ENCODE measurements at places on chromosomes 4 and X. TPM values are rescaled to one million over a fixed set of nuclear protein-coding genes. Genes with fewer than 3 reads are reported as not detected.

MAGEE1 gene
- 0.56 TPM for total RNA-seq

- peak; percentile 17 for DNase-seq
Observed at GRCh38 chr4:150518559-150518958, 63.4 kb upstream of the MAB21L2 start.

GRCh38 chr4:43282534-43282933 is 390.0 kb downstream of the GRXCR1 start:
- DNase-seq: no peak

- no peak for DNase-seq
Observed at GRCh38 chrX:145464650-145465049, 217.3 kb downstream of the SPANXN1 start.

TMPRSS11F gene
- not detected for total RNA-seq

GRCh38 chr4:94152466-94152865 is 55.2 kb upstream of the SMARCAD1 start:
- no peak for DNase-seq

SSX1 gene
- total RNA-seq: not detected

DNA sequence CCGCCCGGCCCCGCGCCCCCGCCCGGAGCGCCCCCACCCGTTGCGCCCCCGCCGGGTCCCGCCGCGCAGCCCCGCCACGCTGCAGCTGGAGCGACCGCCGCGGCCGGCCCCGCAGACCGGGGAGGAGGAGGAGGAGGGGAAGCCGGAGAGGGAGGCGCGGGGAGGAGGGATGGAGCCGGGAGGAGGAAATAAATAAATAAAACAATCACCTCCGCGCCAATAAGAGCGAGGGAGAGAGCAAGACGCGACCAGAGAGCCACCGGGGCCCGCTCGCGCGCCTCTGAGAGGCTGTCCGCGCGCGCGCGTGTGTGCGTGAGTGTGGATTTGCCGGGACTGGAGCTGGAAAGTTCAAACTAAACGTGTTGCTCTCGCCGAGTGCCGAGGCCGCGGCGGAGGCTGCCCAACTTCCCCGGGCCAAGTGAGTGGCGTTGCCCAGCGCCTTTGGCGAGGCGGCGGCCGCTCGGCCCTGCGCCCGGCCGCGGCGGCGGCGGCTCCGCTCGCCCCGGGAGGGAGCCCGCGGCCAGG is 2184.4 kb upstream of the TENM3 start:
- no peak for DNase-seq

Measured in pulmonary artery endothelial cell (primary cell).